ENCODE measurements at places on chromosomes 12 and 14.

GRCh38 chr14:72237722-72238666 lies 305.8 kb downstream of the RGS6 start:
- no peak for DNase-seq

DNA sequence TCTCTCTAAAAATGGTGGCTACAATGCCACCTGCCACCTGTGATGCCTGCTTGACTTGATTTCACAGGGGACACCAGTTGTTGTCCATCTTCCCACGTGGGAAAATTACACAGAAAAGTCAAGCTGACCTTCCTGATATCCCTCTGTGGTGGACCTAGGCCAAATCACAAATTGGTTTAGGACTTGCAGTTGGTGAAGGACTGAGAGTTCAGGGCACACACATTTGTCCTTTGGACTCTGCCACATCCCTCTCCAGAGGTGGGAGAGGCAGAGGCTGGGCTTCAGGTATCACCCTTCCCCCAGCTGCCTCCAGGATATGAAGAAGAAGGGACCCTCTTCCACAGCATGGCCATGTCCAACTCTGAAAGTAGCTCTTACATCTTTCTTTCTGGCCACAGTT lies 55.6 kb upstream of the NOS1 start:
- DNase-seq, result no peak

GRCh38 chr12:45669792-45670191 lies 59.7 kb upstream of the ARID2 start:
- no peak for DNase-seq

GRCh38 chr12:88062474-88062873 lies 33.3 kb upstream of the C12orf50 start:
- no peak for DNase-seq

DNA sequence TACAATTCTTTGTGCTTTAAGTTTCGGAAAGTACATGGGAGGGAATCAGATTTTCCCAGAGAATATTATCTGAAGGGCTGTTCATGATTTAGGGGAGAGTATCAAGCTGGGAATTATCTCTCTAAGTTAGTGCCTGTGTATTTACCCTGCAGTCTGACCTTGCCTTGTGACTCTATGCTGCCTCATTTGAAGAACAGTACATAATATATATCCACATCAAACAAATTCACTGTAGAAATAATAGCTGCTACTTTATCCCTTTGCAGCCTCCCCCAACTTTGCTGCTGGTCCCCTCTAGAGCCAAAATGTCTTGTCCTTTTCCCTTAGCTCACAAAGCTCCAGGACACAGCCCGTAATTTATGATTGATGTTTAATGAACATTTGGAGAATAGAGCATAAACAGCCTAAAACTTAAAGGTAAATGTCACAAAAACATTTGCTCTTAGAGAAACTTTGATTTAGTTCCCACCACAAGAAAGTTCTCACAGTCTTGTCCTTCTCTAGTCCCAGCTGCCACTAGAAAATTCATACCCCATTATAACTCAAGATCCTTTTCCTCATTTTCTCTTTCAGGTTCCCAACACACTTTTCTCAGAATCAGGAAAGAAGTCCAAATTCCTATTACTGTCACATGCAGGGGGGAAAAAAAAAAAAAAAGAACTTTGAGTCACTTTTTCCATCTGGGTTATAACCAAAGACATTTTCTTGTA lies 1009.6 kb downstream of the FLRT2 start:
- no peak for DNase-seq

GRCh38 chr14:74380172-74380571 lies 31.9 kb downstream of the VRTN start:
- no peak for DNase-seq

GRCh38 chr12:113318900-113319628 lies 15.8 kb downstream of the SLC8B1 start:
- no peak for DNase-seq

GRCh38 chr12:91998316-91998715 lies 147.3 kb downstream of the BTG1 start:
- no peak for DNase-seq

DNA sequence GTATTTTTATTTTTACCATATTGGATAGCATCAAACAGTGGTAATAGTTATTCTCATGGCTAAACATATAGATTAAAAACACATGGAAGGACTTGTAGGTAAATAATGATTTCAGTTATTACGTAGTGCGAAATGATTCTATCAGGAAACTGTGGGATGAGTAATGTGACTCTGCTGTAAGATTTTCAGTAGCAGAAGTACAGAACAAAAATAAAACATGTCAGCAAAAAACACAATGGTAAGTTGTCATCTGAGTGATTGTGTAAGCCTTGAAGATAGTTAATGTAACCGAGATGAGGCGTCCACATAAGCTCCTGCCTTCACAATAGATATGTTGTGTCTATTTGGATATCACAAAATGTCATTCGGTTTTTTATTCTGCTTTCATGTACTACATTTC lies 99.8 kb downstream of the BORCS5 start:
- DNase-seq, result no peak

- DNase-seq, result no peak
Observed at GRCh38 chr14:97638864-97639263, 841.7 kb downstream of the VRK1 start.
